ENCODE measurements at places on chromosomes 16 and 17.
A peak's percentile ranks its signal among the peaks of the same experiment; 100 is the strongest.

DNA sequence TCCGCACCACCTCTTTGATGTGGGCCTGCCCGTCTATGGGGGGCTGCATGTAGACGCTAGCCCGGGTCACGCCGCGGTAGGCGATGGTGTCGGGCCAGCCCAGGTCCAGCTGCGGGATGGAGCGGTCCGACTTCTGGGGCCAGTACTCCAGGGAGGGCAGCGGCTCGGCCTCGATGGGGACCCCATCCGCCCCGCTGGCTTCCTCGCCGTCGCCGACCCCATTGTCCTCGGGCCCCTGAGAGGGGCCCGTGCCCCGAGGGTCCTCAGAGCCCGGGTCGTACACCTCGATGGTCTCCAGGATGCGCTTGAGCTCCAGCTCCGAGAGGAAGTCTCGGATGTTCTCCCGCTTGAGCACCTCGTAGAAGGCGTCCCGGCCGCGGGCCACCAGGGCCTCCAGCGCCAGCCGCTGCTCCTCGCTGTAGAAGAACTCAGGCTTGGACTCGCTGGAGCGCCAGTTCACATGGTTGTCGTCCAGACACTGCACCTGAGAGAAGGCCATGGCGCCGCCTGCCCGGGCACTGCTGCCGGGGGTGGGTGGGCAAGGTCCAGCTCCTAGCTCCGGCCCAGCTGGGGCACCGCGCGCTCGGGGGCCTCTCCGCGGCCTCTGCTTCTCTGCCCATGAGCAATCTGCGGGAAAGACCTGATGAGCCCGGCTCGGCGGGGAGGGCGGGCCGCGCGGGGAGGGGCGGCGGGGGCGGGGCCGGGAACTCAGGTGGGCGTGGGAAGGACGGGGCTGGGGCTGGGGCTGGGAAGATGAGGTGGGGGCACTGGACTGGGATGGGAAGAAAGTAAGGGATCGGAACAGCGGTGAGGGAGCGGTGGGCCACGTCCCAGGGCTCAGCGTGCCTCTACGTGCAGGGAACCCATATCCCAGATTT, 782 bp downstream of the FAM83G start:
- DNase-seq = peak; percentile 22

DNA sequence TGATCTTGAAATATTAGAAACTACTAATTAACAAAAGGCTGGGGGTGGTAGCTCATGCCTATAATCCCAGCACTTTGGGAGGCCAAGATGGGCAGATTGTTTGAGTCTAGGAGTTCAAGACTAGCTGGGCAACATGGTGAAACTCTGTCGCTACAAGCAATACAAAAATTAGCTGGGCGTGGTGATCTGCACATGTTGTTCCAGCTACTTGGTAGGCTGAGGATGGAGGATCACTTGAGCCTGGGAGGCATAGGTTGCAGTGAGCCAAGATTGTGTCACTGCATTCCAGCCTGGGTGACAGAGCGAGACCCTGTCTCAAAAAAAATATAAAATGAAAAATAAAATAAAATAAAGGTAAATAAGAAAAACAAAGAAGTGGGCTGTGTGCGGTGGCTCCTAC, 66.6 kb downstream of the ARSG start:
- DNase-seq = no peak

- no peak for DNase-seq
Observed at GRCh38 chr17:77302682-77303081, 161.9 kb downstream of the SEC14L1 start.

DNA sequence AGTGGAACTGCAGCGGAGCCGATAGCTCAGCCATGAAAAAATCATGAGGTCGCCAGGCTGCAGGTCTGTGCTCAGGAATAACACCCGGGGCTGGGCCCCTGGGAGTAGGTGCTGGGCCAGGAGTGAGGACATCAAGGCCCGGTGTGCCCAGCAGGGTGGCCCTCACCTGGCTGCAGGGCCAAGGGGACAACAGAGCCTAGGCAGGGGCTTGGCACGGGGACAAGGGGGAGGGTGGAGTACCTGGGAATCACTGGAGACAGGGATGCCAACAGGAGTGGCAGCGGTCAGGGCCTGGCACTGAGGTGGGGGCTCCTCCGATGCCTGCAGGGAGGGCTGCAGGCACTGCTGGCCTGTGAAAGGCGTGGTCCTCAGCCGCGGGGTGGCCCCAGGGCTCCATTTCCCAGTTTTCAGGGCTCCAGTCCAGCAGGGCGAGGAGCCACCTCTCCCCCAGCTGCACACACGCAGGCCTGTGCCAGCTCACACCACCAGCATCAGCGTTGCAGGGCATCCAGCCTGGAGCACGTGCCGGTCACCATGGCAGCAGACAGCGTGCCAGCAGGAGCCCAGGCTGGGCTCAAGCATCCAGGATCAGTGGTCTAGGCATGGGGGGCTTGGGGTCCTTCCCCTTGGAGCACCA, 4.7 kb upstream of the FSCN2 start:
- peak; percentile 70 for DNase-seq

DNA sequence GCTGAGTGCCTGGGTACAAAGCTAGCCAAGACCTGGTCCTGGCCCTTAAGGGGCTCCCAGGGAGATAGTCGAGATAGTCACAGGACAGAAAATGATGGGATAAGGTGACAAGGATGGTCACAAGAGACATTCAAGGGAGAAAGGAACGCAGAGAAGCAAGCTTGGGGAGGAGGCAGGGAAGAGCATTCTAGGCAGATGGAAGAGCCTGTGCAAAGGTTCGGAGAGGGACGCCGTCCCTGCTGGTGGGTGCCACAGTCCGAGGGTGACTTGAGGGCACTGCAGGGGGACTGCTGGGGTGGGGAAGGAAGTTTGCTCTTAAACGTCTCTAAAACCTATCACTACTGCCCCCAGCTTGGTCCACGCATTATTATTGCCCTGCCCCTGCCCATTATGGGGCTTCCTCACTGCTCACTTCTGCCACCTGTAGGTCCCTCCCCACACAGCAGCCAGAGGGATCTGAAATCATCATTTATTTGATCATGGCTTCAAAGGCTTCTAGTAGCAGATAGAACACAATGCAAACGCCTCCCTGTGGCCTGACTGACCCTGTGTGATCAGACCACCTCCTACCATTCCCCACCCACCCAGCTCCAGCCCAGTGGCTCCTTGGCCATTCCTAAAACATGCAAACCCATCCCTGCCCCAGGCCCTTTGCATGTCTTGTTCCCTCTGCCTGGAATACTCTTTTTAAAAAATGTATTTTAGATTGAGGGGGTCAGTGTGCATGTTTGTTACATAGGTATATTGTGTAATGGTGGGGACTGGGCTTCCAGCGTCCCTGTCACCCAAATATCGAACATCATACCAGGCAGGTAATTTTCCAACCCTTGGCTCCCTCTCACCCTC, 60.3 kb downstream of the RMI2 start:
- DNase-seq = peak; percentile 31

GRCh38 chr17:45248132-45248957, 13.5 kb downstream of the SPATA32 start:
- DNase-seq = no peak

- DNase-seq = peak; percentile 33
Observed at GRCh38 chr17:8125947-8126490, 2.1 kb upstream of the HES7 start.

GRCh38 chr17:61423967-61424649, 24.5 kb downstream of the TBX2 start:
- DNase-seq = no peak

DNA sequence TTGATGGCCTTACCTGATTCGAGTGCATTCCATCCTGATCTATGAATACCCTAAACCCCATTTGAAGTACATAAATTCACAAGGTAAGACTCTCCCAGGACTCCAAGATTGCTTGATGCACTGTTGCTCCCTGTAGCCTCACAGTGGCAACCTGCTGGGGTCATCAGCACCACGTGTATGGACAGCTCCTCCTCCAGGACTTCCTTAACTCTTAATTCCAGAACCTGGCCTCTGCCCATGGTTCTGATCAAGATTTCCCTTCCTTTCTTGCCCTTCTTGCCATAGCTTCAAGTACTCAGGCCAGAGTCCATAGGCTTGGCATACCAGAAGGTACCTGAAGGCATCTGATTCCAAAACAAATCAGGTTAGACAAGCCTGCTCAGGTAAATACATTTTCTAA, 34.0 kb upstream of the NLK start:
- peak; percentile 72 for DNase-seq

DNA sequence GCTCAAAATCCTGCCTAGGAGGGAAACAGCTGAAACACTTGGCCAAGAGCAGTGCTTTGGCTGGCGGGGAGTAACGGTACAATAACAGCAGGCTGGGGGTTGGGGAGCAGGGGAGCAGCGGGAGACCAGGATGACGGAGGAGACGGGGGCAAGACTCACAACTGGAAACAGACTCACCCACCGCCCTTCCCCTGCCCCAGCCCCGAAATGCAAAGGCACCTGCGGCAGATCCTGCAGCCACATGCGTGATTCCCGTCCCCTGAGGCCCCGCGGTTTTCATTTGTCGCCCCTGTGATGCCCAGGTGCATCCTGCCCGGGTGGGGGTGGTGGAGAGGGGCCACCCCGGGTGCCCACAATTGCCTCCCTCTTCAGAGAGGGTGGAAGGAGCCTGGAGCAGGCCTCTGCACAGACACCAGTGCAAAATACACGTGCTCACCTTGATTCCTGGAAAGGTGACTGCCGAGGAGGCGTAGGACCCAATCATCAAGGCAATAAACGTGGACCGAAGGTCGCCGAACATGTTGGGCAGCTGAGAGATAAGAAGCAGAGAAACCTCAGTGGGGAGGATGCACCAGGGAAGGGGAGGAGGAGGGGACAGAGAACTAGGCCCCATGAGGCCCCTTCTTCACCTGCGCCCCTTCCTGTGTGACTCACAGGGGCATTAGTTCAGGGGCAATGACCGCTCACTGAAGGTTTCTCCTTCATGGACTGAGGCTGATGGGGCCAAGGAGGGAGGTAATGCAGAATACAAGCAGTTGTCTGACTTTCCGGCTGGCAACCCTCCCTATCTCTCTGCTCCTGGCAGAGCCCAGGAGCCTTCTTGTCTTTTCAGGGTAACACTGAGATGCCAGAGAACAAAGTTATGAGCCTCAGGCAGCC, 30.4 kb upstream of the PITPNA start:
- DNase-seq = no peak

DNA sequence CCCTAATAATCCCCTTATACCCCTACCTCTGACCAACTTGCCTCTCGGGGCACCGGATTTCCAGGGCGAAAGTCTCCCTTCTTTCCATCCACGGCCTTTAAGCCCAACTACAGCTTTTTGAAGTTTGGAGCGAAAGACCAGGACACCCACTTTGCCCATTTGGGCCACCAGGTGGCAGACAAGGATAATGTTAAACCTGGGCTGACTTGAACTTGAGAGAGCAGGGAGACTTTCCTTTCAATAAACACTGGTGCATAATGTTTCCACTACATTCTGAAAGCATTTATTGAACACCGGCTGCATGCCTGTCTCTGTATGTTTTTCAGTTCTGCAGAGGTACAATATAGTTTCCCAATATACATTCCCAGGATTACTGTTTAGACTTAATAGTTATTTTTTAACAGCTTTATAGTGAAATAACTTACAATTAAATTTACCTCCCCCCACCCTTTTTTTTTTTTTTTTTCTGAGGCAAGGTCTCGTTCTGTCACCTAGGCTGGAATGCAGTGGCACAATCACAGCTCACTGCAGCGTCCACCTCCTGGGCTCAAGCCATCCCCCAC, 6.9 kb upstream of the CES3 start:
- DNase-seq = peak; percentile 85
